ENCODE measurements at places on chromosomes 4 and X. TPM values are rescaled to one million over a fixed set of nuclear protein-coding genes. Genes with fewer than 3 reads are reported as not detected.

SOX3 gene
- not detected for total RNA-seq

VBP1 gene
- 80.6 TPM for total RNA-seq

HMGN5 gene
- 0.46 TPM for total RNA-seq

BANK1 gene
- total RNA-seq, result 1.8 TPM

KANTR gene
- 9.3 TPM for total RNA-seq

JCHAIN gene
- not detected for total RNA-seq

KCND1 gene
- 0.51 TPM for total RNA-seq

PHEX gene
- total RNA-seq, result 1.0 TPM

FRMD7 gene
- not detected for total RNA-seq

NLRP2B gene
- not detected for total RNA-seq

- peaks cover 36% of the 10 kb centered on the region for H3K4me1 ChIP-seq
- no peaks in the 10 kb centered on the region for H3K27me3 ChIP-seq
- peak; percentile 80 for DNase-seq
- H3K4me3 ChIP-seq, result peak overlapping the region; percentile 47
- H3K27ac ChIP-seq, result peak overlapping the region; percentile 56
- no peaks in the 10 kb centered on the region for H3K36me3 ChIP-seq
These were observed 3.4 kb downstream of the WFS1 start for GRCh38 chr4:6272863-6273660.

DNA sequence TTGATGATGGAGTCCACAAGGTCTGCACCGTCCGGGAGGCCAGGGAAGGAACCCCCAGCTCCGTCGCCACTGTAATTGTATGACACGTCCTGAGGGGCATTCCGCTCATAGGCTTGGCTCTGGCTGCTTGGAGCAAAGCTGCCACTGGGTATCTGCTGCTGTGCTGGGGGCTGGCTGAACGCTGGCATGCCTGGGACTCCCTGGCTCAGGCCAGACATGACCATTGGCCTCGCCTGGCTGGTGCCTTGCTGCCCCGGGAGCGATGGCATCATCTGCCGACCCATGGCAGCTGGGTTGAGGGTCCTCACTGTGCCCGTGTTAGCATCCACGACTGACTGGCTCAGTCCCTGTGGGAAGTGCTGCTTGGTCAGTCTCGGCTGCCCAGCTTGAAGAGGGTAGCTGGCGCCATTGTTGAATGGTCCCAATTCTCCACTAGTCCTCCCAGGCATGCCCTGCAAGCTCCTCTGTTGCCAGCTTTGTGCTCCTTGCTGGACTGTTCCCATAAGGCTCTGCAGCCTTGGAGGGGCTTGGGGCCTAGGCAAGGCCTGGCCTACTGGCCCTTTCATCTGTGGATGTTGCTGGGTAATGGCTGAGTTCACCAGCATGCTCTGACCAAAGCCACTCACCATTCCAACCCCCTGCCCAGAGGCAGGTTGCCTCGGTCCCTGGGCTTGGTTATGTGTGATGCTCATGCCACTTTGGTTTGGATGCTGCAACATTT is 53.9 kb downstream of the MGST2 start:
- H3K27ac ChIP-seq, result no peak overlapping the region
- no peaks in the 10 kb centered on the region for H3K36me3 ChIP-seq
- no peaks in the 10 kb centered on the region for H3K4me1 ChIP-seq
- no peak for DNase-seq

- H3K27ac ChIP-seq, result no peak overlapping the region
- H3K4me3 ChIP-seq, result no peak overlapping the region
- H3K27me3 ChIP-seq, result no peaks in the 10 kb centered on the region
- no peaks in the 10 kb centered on the region for H3K36me3 ChIP-seq
- H3K4me1 ChIP-seq, result no peaks in the 10 kb centered on the region
These were observed 1517.6 kb downstream of the STIM2 start for GRCh38 chr4:28378109-28378830.

DNA sequence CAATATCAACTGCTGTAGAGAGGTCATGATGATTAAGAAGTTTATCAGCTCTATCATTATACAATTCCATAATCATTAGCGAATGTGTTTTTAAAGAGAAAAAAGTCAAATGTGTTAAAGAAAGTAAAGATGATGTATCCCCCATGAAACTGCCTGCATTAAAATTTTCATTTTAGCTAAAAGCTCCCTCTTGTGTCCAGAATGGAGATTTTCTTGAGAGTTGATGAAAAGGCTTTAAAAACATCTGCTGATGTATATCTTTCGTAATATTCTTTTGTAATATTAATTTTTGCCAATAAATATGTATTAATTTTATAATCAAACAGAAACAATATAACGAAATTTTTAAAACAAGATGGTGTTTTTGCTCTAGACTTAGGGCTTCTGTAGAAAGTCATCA is 52.1 kb upstream of the LHFPL1 start:
- DNase-seq, result peak; percentile 4
- no peak overlapping the region for H3K4me3 ChIP-seq
- H3K27ac ChIP-seq, result no peak overlapping the region
- H3K4me1 ChIP-seq, result no peaks in the 10 kb centered on the region
- no peaks in the 10 kb centered on the region for H3K36me3 ChIP-seq

- H3K27ac ChIP-seq, result no peak overlapping the region
- H3K4me3 ChIP-seq, result no peak overlapping the region
- H3K36me3 ChIP-seq, result no peaks in the 10 kb centered on the region
- H3K4me1 ChIP-seq, result no peaks in the 10 kb centered on the region
- no peak for DNase-seq
- no peaks in the 10 kb centered on the region for H3K27me3 ChIP-seq
These were observed 119.2 kb downstream of the RAPGEF2 start for GRCh38 chr4:159222043-159222552.

GRCh38 chr4:81130569-81130968 is 84.5 kb downstream of the PRKG2 start:
- peaks cover 5% of the 10 kb centered on the region for H3K36me3 ChIP-seq
- H3K4me1 ChIP-seq, result peaks cover 8% of the 10 kb centered on the region
- H3K27me3 ChIP-seq, result no peaks in the 10 kb centered on the region
- no peak overlapping the region for H3K27ac ChIP-seq
- no peak overlapping the region for H3K4me3 ChIP-seq

DNA sequence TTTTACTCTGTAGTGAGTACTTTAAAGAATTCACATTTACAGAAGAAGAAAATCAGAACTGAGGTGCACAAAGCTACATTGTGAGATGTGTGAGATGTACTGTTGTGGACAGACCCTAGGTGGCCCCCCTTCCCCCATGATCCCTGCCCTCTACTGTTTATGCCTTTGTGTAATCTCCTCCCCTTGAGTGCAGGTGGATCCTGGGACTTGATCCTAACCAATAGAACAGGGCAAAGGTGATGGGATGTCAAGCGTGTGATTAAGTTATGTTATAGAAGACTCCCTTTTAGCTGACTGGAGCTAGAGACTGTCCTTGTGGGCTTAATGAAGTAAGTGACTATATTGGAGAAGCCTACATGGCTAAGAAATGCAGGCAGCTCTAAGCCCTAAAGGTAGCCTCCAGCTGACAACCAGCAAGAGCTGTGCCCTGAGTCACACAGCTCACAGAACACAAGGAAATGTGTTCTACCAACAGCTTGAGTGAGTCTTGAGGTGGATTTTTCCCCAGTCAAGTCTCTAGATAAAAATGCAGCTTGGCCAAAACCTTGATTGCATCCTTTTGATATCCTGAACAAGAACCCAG is 225.2 kb upstream of the LEF1 start:
- no peaks in the 10 kb centered on the region for H3K36me3 ChIP-seq
- no peak overlapping the region for H3K4me3 ChIP-seq
- H3K4me1 ChIP-seq, result no peaks in the 10 kb centered on the region
- no peak for DNase-seq

- no peaks in the 10 kb centered on the region for H3K36me3 ChIP-seq
- H3K4me3 ChIP-seq, result no peak overlapping the region
- peak; percentile 4 for DNase-seq
- peaks cover 13% of the 10 kb centered on the region for H3K4me1 ChIP-seq
These were observed 34.7 kb downstream of the MSL3 start for GRCh38 chrX:11792461-11793421.

GRCh38 chr4:173685165-173685830 is 155.3 kb upstream of the HAND2 start:
- H3K27ac ChIP-seq, result no peak overlapping the region
- H3K4me3 ChIP-seq, result no peak overlapping the region
- H3K36me3 ChIP-seq, result no peaks in the 10 kb centered on the region
- peaks cover 45% of the 10 kb centered on the region for H3K27me3 ChIP-seq

GRCh38 chrX:9698576-9698975 is 67.1 kb downstream of the GPR143 start:
- no peak overlapping the region for H3K4me3 ChIP-seq
- no peaks in the 10 kb centered on the region for H3K27me3 ChIP-seq
- no peak overlapping the region for H3K27ac ChIP-seq
- DNase-seq, result no peak
- peaks cover 7% of the 10 kb centered on the region for H3K36me3 ChIP-seq

DNA sequence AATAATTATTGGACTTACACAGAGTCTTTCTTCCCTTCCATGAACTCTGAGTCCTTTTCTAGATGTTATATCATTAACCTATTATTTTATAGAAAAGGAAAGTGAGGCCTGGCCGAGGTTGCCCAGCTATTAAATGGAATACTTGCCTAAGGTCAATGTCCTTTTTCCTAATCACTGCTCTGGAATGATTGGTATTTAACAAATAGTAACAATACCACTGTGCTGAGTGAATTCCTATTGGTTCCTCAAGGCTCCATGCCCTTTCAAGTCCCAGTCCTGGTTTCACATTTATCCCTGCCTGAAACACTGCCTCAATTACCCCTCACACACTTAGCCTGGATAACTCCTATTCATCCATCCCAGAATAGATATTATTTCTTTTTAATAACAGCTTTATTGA is 6.2 kb downstream of the TCEAL9 start:
- H3K27me3 ChIP-seq, result no peaks in the 10 kb centered on the region
- no peaks in the 10 kb centered on the region for H3K36me3 ChIP-seq
- H3K4me1 ChIP-seq, result peaks cover 12% of the 10 kb centered on the region
- H3K4me3 ChIP-seq, result no peak overlapping the region

DNA sequence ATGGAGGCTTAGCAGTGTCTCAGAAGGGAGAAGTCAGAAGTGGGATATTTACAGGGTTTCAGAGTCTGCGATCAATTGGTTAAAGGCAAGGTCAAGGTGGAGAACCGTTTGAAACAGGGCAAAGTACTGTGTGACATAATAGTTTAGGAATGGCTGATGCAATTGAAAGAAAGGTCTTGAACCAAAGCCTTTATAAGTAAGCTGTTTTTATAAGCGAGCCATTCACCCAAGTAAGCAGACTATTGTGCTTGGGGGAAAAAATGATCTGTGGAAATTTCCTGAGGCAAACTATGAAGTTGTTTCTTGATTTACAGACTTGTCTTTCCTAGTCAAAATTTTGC is 327.3 kb downstream of the CAMK2D start:
- H3K4me1 ChIP-seq, result peaks cover 11% of the 10 kb centered on the region
- H3K27me3 ChIP-seq, result no peaks in the 10 kb centered on the region
- DNase-seq, result no peak
- H3K4me3 ChIP-seq, result no peak overlapping the region
- H3K27ac ChIP-seq, result no peak overlapping the region

- H3K4me1 ChIP-seq, result no peaks in the 10 kb centered on the region
- H3K4me3 ChIP-seq, result no peak overlapping the region
- DNase-seq, result peak; percentile 53
- no peaks in the 10 kb centered on the region for H3K36me3 ChIP-seq
- no peak overlapping the region for H3K27ac ChIP-seq
These were observed 73.7 kb downstream of the BEND2 start for GRCh38 chrX:18146954-18147353.

GRCh38 chr4:161252520-161253141 is 911.2 kb downstream of the FSTL5 start:
- no peak overlapping the region for H3K27ac ChIP-seq
- no peaks in the 10 kb centered on the region for H3K36me3 ChIP-seq
- DNase-seq, result peak; percentile 60

DNA sequence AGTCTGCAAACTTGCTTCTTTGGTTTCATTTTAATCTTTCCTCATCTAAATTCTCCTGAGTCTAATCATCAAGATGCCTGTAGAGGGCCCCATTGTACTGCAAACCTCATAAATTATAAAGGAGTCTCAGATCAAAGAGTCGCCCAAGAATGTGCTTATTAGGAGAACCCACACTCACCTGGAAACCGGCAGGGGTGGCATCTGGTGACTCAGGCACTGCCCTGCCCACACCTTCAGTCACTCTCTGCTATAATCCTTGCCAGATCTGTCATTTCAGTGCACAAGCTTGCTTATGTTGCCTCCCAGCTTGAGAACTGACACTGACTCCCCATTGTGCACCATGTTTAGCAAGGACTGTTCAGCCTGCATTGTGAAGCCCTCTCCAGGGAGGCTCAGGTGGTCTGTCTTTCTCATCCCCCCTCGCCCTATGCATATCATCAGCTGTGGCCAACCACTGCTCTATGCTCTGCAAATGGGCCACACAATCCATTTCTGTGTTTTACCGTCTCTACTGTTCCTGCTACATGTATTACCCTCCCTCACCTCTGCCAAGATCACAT is 12.4 kb downstream of the EPGN start:
- H3K4me1 ChIP-seq, result peaks cover 28% of the 10 kb centered on the region
- no peaks in the 10 kb centered on the region for H3K27me3 ChIP-seq
- H3K36me3 ChIP-seq, result no peaks in the 10 kb centered on the region
- H3K27ac ChIP-seq, result peak overlapping the region; percentile 95

GRCh38 chr4:17260166-17260907 is 251.6 kb downstream of the QDPR start:
- H3K4me3 ChIP-seq, result no peak overlapping the region
- H3K36me3 ChIP-seq, result no peaks in the 10 kb centered on the region
- peaks cover 7% of the 10 kb centered on the region for H3K27me3 ChIP-seq
- no peak overlapping the region for H3K27ac ChIP-seq
- no peaks in the 10 kb centered on the region for H3K4me1 ChIP-seq

DNA sequence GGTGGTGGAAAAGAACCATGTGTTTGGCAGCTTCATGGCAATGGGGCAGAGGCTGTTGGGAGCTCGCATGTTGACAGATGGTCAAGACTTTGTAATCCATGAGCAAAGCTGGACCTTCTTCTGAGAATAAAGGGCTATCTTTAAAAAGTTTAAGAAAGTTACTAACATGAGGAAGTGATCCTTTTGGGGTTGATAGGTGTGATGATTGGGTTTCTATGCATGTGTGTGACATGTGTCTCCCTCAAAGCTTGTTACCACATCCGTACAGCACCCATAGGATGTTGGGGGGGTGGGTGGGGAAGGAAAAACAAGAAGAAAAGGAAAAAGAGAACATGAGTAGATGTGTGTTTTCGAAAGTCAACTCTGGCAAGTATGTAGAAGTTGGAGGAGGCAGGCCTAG is 123.0 kb upstream of the TLR3 start:
- no peaks in the 10 kb centered on the region for H3K36me3 ChIP-seq
- H3K4me1 ChIP-seq, result no peaks in the 10 kb centered on the region
- DNase-seq, result no peak
- no peak overlapping the region for H3K4me3 ChIP-seq
- no peak overlapping the region for H3K27ac ChIP-seq

DNA sequence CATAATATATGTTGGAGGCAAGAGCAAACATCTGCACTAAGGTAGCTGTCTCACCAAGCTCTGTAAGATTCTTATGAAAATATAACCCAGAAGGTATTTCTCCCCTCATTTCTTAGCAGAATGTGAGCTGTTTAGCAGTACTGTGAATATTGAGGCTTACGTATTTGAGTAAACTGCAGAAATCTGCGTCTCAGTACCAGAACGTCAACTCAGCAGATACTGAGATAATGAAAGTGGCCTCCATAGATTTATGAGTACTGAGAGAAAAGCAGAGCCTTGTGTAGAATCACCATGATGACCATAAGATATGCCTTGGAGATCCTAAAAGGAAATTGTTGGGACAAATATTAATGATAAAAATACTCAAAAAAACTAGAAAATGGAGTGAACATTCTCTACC is 296.7 kb upstream of the TECRL start:
- no peak for DNase-seq
- H3K27me3 ChIP-seq, result no peaks in the 10 kb centered on the region
- H3K27ac ChIP-seq, result no peak overlapping the region
- H3K36me3 ChIP-seq, result no peaks in the 10 kb centered on the region
